ENCODE measurements at places on chromosomes 4 and X. TPM values are rescaled to one million over a fixed set of nuclear protein-coding genes. Genes with fewer than 3 reads are reported as not detected.

GRCh38 chr4:8532245-8532781 is 47.9 kb upstream of the GPR78 start:
- no peaks in the 10 kb centered on the region for H3K4me1 ChIP-seq
- no peaks in the 10 kb centered on the region for H3K36me3 ChIP-seq
- H3K27me3 ChIP-seq: no peaks in the 10 kb centered on the region
- no peak for DNase-seq
- no peak overlapping the region for H3K4me3 ChIP-seq

GRCh38 chr4:164116286-164116685 is 621.8 kb downstream of the TMA16 start:
- H3K4me1 ChIP-seq: no peaks in the 10 kb centered on the region
- H3K4me3 ChIP-seq: no peak overlapping the region
- no peaks in the 10 kb centered on the region for H3K27me3 ChIP-seq
- no peak overlapping the region for H3K27ac ChIP-seq

Gene MOSPD2
- total RNA-seq: 3.3 TPM

DNA sequence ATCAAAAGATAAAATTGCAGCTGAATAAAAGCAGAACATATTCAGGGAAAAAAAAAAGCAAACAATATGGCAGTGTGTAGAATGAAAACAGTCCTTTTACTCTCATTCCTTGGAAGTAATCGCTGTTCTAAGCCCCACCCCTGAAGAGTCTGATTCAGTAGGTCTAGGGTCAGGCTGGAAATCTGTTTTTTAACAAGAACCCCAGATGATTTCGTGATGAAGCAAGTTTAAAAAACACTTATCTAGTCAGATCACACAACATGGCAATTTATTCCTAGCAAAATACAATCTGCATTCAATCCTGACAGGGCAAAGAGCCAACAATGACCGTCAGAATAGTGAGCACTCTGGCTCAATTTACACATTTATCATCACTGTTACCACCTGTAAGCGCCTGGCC is 16.1 kb downstream of the FAM120C start:
- no peaks in the 10 kb centered on the region for H3K27me3 ChIP-seq
- DNase-seq: no peak
- no peaks in the 10 kb centered on the region for H3K36me3 ChIP-seq
- no peak overlapping the region for H3K4me3 ChIP-seq
- H3K4me1 ChIP-seq: peaks cover 4% of the 10 kb centered on the region

DNA sequence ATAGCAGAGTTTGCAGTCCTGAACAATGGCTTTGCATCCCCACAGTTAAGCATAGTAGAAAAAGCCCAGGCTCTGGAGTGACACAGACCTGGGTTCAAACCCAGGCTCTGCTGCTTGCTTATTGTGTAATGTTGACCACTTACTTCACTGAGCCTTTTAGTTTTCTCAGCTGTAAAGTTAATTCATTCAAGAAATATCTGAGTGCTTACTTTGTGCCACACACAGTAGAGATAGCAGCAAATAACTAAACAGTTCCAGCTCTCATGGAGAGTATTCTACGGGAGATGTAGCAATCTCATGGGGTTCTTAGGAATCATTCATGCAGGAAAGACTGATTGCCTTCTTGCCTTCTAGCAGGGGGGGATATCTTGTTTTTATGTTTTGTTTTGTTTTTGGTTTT is 63.2 kb downstream of the SLC9A6 start:
- no peak overlapping the region for H3K4me3 ChIP-seq
- no peaks in the 10 kb centered on the region for H3K27me3 ChIP-seq
- no peaks in the 10 kb centered on the region for H3K4me1 ChIP-seq
- H3K36me3 ChIP-seq: no peaks in the 10 kb centered on the region
- no peak overlapping the region for H3K27ac ChIP-seq

- no peak overlapping the region for H3K27ac ChIP-seq
- no peak overlapping the region for H3K4me3 ChIP-seq
- H3K36me3 ChIP-seq: no peaks in the 10 kb centered on the region
- no peaks in the 10 kb centered on the region for H3K4me1 ChIP-seq
- DNase-seq: no peak
These were observed 116.6 kb downstream of the SHOX start for GRCh38 chrX:747176-747575.

DNA sequence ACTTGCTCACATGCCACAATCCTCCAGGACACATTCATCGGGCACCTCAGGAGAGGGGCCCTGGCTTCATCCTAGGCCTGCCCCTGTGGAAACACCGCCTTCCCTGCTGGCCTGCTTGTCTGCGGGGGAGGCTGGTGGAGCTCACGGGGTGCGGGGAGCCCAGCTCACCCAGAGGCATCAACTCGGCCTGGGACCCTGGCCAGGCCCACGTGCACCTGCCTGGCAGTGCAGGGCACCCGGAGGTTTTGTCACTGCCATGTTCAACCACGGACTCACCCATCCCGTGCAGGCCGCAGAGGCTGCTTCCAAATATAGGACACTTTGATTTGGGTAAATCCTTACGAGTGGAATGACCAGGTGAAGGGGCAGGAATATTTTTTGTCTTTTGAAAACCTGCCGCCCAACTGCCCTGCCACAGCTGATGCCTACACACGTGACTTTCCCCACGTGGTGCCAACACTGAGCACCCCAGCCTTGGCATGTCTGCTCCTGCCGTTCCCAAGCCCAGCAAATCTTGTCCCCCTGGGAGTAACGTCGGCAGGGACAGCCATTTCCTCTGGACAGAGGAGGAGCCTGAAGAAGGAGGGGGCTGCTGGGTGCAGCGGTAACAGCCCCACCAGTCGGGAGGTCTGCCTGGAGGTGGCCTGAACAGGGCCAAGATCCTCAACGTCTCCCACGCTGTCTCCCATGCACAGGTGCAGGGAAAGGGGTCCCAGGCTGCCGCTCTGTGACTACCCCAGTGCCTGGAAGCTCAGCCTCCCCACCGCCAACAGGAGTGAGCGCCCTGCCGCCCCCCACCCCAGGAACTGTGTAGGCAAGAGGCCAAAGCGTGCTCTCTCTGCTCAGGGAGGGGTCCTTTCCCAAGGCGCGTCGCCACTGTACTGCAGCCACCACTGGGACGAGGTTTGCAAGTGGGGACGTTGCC is 8.5 kb downstream of the MXD4 start:
- peaks cover 30% of the 10 kb centered on the region for H3K4me1 ChIP-seq
- H3K27me3 ChIP-seq: no peaks in the 10 kb centered on the region
- no peak overlapping the region for H3K27ac ChIP-seq
- DNase-seq: peak; percentile 2
- H3K4me3 ChIP-seq: no peak overlapping the region

DNA sequence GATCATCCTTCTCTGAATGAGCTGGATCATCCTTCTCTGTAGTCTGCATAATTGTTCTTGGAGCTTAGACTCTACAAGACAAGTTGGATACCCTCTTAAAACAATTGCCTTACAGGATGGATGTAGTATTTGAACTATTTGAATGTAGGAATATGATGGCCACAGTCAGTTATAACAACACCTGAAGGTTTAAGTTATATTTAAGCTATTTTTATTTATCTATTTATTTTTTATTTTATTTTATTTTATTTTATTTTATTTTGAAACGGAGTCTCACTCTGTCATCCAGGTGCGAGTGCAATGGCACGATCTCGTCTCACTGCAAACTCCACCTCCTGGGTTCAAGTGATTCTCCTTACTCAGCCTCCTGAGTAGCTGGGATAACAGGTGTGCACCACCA is 149.9 kb upstream of the SLIT2 start:
- H3K4me3 ChIP-seq: no peak overlapping the region
- no peaks in the 10 kb centered on the region for H3K4me1 ChIP-seq
- H3K27me3 ChIP-seq: no peaks in the 10 kb centered on the region
- no peak for DNase-seq

Measured in gastrocnemius medialis (tissue), 4 donors.